ENCODE measurements at places on chromosomes 3 and 15.
A peak's percentile ranks its signal among the peaks of the same experiment; 100 is the strongest.

GRCh38 chr3:14300721-14301399 is 101.5 kb upstream of the SLC6A6 start:
- DNase-seq, result no peak

GRCh38 chr3:33795856-33796536 is 2.4 kb upstream of the PDCD6IP start:
- DNase-seq, result no peak

- no peak for DNase-seq
Observed at GRCh38 chr3:189531271-189531670, 99.9 kb upstream of the TP63 start.

DNA sequence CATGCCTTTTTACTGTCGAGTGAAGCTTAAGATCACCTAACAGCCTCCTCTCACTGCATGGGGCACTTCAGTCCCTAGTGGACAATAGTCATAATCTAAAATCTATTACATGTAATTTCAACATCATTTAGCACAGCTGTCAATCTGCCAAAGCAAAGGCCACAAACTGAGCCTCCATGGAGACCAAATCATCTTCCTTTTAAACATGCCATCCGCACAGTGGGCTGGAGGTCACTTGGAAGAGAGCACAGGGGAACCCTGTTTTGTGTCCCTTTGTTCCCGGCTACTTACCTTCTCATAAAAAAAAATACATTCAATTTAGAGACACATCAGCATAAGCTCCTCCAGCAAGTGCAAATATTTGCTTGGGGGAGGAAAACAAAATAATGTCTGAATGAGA is 167.3 kb downstream of the SQOR start:
- peak; percentile 78 for DNase-seq

GRCh38 chr3:140290105-140290504 is 355.1 kb downstream of the CLSTN2 start:
- DNase-seq, result no peak

DNA sequence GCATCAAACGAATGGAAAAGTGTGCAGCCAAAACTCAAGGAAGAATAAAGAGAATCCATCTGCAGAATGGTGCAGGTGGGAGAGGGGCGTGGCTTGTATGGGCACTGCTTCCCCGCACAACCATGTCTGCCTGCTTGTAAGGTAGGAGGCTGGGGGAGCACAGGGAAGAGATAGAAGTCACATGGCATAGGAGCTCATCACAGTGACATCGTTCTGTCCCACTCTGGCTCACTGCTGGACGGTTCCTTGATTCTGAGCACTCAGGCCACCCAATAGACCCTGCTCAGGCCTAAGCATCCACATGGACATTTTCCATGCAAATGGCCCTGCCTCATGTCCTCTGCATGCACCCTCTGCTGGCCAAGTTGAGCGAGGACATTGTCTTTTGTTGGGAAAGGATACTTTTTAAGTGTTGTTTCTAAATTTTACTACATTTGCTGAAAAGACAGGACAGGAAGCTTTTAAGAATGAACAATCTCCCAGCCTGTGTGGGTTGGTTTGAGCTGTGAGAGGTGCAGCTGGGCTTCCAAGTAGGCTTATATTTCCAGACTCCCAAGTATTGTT is 3.1 kb downstream of the MYLK start:
- DNase-seq, result no peak

DNA sequence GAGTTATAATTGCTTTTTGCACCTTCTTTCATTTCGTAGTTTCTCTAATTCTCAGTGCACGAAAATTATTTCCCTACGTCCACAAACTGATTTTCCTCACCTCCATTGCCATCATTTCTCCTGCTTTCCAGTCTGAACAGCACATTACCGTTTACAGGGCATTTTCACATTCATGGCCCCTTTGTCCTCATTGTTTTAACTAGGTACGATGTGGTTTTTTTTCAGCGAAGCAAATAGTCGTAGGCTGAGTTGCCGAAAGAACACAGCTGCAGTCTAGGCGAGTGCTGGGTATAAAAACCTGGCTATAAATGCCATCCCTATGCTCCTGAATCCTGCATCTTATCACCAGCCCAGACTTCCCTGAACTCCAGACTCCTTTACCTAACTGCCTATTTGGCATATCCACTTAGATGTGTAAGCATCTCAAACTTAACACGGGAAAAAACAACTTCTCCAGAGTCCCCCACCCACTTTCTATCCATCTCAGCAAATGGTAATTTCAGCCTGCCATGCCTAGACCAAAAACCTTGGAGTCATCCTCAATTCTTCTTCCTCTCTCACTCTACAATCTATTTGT is 691 bp upstream of the FSIP1 start:
- DNase-seq, result no peak

GRCh38 chr3:69809076-69809835 is 70.0 kb downstream of the MITF start:
- DNase-seq, result no peak

GRCh38 chr3:54822206-54822605 is 105.7 kb downstream of the LRTM1 start:
- DNase-seq, result no peak

GRCh38 chr3:138867996-138868395 is 33.3 kb upstream of the PIK3CB start:
- DNase-seq, result no peak

GRCh38 chr3:23760871-23761373 is 44.8 kb upstream of the UBE2E1 start:
- DNase-seq, result no peak

GRCh38 chr3:173502983-173503568 is 105.5 kb downstream of the NLGN1 start:
- DNase-seq, result peak; percentile 71

GRCh38 chr15:29089731-29090616 is 179.6 kb downstream of the NSMCE3 start:
- DNase-seq, result no peak

DNA sequence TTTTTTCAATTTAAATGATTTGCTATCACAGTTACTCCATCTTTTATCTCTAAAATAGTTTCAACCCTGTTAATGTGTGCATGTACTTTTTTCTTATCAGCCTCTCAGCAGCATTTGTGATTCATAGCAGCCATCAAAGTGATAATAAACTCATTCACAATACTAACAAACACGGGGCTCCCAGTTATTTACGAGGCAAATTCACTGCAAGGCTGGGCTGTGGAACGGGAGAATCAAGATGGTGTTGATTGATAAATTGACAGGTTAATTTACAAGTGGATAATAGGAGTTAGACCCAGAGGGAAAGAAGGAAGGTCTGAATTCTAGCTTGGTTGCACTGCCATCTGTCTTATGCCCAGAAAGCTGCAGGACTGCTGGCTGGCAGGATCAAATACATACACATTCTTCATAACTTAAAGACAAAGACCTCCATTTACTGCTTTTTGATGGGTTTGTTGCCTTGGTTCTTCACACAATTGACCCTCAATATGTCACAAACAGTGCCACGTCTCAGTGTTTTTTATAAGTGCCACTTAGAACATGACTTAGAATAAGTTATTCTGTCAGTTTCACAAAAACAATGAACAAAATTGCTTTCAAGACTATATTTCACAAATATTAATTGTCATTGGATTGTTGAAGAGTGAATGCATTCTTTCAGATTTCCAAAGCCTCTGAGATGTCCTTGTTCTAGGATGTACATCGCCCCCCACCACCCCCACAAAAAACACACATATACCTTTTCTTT is 562.8 kb downstream of the NR2F2 start:
- DNase-seq, result peak; percentile 52

DNA sequence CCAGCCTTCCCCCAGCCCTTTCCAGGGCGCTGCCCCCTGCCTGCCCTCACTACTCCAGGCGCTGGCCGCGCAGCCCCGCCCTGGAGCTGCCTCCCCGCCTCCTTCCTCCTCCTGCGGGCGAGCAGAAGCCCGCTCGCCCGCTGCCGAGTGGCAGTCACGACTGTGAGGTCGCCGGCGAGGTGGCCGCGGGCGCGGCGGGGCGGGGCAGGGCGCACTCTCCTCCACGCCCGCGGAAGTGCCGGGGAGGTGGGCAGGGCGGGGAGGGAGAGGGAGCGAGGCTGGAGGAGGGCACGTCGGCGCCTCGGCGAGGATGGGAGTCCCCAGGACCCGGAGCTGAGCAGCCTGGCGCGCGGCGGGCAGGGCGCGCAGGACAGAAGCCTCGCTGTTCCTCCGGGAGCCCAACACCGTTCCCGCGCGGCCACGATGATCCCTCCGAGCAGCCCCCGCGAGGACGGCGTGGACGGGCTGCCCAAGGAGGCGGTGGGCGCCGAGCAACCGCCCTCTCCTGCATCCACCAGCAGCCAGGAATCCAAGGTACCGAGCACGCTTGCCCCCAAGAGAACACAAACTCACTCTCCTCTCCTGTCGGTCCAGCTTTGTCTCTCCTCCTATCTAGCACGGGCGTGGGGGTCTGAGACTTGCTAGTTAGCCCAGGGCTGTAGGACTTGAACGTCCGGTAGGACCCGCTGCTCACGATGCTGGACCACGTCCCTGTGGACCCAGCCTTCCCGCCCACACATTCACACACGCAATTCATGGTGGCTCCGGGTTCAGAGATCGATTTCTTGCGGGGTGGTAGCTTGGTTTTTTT is at the start of gene STAC:
STAC (plus strand) TSS at position 284 of the 811 bp plus-strand sequence; CDS start at position 424, 140 bp downstream.
- DNase-seq, result no peak

GRCh38 chr3:15979495-15979894 is 181.7 kb upstream of the ANKRD28 start:
- no peak for DNase-seq

DNA sequence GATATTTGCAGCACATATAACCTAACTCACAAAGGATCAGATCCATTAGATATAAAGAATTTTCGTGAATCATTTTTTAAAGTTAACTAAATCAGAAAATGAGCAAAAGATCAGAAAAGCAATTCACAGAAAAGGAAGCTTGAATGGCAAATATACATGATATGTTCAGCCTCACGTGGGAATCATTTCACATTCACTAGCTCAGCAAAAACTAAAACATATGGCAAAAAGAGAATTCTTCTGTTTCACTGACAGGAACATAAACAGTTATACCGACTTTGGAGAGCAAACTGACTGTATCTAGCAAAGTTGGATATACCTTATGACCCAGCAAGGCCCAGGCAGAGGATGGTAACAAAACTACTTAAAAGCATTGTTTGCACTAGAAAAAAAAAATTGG is 34.0 kb upstream of the NR2E3 start:
- no peak for DNase-seq

DNA sequence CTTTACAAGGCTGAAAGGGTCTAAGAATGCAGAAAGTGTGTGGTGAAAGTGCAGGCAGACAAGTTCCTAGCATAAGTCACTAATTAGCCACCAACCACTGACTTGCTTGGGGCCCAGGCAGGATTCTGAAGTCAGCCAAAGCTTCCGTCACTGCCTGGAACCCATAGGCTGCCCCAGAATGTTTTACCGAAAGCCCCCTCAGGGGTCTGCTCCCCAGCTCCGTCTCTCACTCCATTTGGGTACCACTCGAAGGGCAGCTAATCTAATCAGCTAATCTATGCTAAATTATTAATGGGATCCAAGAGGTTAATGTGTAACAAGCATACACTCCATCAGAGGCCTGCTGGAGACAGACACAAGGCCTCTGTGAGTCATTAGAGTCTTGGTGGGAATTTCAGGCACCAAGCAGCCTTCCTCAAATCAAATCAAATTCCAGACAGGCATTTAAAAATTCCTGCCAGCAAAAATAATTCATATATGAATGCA is 13.2 kb downstream of the ADAMTS9 start:
- DNase-seq, result no peak

DNA sequence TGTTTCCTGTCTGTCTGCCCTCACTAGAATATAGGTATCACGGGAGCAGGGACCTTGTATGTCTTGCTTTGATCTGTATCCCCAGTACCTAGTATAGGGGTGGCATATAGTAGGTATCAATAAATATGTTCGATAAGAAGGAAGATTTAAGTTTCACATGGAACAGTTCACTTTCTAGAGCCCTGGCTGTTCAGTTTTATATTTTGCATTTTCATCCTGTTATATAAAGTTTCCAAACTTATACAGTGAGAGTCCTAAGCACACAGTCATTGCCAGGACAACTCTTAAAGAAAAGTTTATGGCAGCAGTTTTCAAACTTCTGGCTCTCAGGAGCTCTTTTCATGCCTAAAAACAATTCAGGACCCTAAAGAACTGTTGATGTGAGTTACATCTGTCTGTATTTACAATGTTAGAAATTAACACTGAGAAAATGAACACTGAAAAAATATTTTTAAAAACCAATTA is 13.4 kb downstream of the ITPR1 start:
- DNase-seq, result no peak

- DNase-seq, result peak; percentile 19
Observed at GRCh38 chr3:159775372-159775961, 213.2 kb upstream of the IL12A start.

- DNase-seq, result no peak
Observed at GRCh38 chr3:53819163-53819868, 26.9 kb downstream of the CHDH start.

- no peak for DNase-seq
Observed at GRCh38 chr15:32908872-32909271, 191.1 kb downstream of the GREM1 start.

DNA sequence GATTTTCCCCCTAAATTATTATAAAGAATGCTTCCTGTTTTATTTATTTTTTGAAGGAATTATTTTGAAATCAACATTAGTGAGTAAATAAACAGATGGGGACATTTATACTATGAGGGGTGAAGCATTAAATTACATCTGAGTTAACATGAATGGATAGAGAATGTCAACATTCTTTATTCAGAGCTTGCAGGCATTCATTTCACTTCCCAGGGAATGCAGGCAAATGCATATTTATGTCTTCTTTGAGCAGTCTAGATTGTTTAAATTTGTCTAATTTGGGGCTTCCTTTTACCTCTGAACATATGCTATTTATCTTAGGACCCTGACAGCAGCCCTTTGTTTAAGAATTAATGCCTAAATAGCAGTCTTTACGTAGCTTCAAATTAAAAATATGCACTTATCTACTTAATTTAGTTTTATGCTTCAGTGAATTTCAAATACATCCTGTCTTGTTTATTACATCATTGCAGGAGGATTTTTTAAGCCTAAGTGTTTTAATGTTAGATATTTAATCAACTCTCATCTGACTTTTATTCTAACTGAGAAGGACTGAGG is 630.5 kb upstream of the LMCD1 start:
- no peak for DNase-seq

DNA sequence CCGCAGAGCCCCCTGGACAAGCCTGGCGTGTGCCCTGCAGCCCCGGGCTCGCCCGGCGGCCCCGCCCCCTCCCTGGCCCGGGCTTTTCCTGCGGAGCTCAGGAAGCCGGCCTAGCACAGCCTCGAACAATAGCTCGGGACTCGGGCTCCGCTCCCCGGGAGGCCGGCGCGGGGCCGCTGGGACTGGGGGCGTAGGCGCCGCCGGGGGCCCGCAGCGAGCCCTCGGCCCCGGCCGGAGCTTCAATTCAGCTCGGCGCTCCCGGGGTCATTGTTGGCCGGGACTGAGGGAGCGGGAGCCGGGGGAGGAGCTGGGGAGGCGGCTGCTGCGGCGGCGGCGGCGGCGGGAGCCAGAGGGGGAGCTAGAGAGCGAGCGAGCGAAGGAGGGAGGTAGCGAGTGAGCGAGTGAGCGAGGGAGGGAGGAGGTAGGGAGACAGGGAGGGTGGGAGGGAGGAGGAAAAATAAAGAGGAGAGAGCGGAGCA is 41.0 kb upstream of the ROPN1 start:
- peak; percentile 69 for DNase-seq

GRCh38 chr3:110031975-110032374 is 694.6 kb upstream of the DPPA4 start:
- DNase-seq, result no peak

Measured in NCI-H2227 treated with DMSO at 0.1 percent for 48 hours (cell line).